ENCODE measurements at places on chromosomes 12 and 14. TPM values are rescaled to one million over a fixed set of nuclear protein-coding genes. Genes with fewer than 3 reads are reported as not detected.

The PLA2G1B gene
- not detected for total RNA-seq

The MANSC1 gene
- 3.1 TPM for total RNA-seq

The PRKD1 gene
- total RNA-seq, result 3.0 TPM

The KERA gene
- total RNA-seq, result not detected

The MRPL52 gene
- total RNA-seq, result 114 TPM

The KCNC2 gene
- total RNA-seq, result not detected

The TAS2R8 gene
- total RNA-seq, result not detected

The TAS2R10 gene
- total RNA-seq, result 0.58 TPM

The ATF1 gene
- total RNA-seq, result 67.2 TPM

The JAG2 gene
- 57.1 TPM for total RNA-seq

The KLRD1 gene
- total RNA-seq, result 0.06 TPM

The SLC6A15 gene
- total RNA-seq, result not detected

The ISCU gene
- 120 TPM for total RNA-seq

The TRIM9 gene
- 2.6 TPM for total RNA-seq

The SLC5A8 gene
- not detected for total RNA-seq

The ESPL1 gene
- total RNA-seq, result 31.6 TPM

The TTC9 gene
- total RNA-seq, result 3.6 TPM

The OR4E2 gene
- not detected for total RNA-seq

The TPI1 gene
- total RNA-seq, result 1,708 TPM

The TAS2R42 gene
- total RNA-seq, result not detected

The OTUB2 gene
- total RNA-seq, result 7.7 TPM
